ENCODE measurements at places on chromosomes 3 and 15.
A peak's percentile ranks its signal among the peaks of the same experiment; 100 is the strongest.

DNA sequence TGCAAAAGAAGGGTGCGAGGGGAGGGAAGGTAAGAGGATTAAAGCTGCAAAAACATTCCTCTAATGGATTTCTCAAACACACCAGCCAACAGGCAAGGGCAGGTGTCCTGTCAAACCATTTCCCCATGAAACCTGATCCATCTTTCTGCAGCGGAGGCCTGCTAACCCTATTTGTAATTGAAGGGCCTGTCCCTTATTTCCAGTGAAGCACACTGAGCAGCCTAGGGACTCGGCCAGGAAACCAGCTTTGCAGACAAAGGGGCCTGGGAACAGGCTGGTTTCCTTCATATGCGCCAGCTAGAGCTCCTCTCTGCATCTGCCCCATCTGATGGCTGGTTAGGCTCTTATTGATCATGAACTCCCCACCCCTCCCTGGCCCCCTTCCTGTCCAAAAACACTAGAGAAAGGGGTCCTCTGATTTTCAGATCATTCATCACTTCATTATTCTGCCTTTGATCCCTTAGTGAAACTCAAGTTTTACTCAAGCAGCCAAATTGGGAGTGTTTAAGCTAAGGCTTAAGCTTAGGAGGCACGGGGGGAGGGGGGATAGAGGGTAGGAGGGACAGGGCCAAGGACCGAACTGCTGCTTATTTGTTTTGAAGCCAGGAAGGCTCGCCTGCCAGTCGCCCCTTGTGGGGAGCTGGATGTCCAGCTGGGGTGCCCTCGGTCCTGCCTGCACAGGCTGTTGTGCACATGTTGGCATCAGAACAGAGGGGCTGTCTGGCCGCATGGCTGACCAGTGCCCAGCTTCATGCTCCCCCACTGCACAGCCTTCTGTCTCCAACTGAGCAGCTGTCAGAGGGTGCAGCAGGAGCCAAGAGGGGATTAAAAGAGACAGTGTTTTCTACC, 53.1 kb downstream of the BOC start:
- no peak for DNase-seq

DNA sequence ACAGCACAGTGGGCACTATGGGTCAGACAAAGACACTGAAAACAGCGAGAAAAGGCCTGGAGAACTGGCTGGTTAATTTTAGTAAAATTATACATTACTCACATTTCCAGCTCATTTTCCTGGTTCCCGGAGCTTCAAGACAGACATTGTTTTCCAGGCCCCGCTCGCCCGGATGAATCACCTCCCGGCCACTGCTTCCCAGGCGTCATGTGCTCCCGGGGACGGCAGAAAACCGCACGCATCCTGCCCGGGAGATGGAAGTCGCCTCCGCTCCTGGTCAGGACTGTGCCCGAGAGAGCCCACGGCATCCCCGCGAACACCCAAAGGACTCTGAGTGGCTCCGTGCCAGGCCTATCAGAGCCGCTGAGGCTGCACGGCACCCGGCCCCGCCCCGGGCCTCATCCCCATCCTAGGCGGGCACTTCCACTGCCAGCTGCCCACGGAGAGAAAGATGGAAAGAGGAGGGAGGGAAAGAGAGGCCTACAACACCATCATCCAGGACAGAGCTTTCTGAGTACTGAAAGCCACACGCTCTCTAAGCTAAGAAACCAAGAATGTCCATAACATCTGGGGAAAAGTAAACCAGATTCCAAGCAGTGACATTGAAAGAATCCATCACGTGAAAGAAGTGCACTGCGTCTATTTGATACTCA, 75.1 kb downstream of the VGLL4 start:
- DNase-seq, result peak; percentile 97

DNA sequence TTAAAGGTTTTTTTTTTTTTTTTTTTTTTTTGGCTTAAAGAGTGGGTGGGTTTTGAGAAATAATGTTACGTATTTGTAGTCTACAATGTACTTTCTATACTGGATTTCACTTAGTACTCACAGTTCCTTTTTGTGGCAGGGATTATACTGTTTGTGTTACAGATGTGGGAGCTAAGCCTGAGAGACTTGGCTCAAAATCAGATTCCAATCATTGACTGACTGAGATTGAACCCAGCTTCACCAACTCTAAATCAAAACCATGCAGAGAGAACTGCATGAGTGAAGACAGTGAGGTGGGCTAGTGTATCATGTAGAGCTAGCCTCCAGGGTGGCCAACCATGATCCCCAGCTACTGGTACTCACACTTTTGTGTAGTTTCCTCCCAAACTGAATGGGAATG, 68.0 kb downstream of the TMEM108 start:
- DNase-seq, result no peak

GRCh38 chr3:131807822-131808221, 227.0 kb downstream of the CPNE4 start:
- no peak for DNase-seq

DNA sequence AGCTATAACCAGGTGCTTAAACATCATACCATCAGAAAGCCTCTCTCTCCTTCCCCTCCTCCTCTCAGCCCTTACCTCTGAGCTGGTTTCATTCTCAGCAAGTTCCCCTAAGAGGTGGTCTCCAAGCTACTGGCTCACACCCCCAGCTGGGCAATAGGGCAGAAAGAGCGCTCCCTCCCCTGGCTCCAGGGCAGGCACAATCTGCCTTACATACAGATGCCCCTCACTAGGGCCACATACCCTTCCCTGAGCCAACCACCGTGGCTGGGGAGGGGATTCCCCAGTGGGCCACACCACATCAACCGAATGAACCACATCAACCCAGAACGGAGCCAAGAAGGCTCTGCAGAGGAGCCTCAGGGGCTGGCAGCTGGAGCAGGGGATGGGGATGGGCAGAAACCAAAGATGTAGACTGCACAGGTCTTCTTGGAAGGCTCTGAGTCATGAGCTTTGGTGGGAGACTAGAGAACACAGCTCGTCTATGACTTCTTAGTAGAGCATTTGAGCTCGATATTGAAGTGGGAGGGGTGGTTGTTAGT, 4.6 kb upstream of the FBLN2 start:
- no peak for DNase-seq

DNA sequence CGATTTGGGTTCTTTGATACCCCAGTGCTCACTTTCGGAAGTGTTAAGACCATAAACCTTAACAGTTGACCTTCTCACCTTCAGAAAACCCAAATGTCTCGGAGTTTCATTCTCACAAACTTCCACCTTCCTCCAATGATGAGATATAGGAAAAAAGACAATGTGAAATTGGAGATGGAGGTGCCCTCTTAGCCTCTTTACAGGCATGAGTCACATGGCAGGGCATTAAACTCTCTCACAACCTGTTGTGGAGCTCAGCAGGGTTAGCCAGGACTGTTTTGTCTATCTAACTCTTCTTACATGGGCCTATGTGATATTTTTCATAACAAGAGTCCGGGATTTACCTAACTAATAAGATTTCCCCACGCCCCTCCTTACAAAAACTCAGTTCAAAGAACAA, 10.7 kb downstream of the AGTR1 start:
- no peak for DNase-seq

GRCh38 chr3:123083383-123084124, 16.7 kb downstream of the PDIA5 start:
- peak; percentile 42 for DNase-seq

- no peak for DNase-seq
Observed at GRCh38 chr15:90495067-90495466, 34.7 kb upstream of the CRTC3 start.

DNA sequence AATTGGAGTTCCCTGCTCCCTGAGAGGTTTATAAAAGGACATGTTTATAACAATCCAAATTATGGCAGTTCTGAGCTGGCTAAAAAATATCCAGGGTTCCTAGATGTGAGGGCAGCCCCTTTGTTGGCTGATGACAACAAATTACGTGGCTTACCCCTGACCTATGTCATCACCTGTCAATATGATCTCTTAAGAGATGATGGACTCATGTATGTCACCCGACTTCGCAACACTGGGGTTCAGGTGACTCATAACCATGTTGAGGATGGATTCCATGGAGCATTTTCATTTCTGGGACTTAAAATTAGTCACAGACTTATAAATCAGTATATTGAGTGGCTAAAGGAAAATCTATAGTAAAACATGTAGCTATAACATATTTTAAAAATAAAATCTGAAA, 13.9 kb downstream of the AADAC start:
- DNase-seq, result no peak

DNA sequence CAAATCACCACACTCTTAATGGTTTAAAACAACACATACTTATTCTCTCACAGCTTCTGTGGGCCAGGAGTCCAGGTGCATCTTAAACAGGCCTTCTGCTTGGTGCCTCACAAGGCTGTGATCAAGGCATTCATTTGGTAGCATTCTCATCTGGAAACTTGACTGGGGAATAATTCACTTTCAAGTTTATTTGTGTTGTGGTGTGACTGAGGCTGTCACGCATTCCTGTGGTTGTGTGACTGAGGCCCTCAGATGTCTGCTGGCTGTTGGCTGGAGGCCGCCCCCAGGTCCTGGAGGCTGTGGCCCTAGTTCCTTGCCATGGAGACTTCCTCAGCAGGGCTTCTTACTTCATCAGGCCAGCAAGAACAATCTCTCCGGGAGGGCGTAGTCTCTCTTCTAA, 16.9 kb upstream of the FAM3D start:
- no peak for DNase-seq

DNA sequence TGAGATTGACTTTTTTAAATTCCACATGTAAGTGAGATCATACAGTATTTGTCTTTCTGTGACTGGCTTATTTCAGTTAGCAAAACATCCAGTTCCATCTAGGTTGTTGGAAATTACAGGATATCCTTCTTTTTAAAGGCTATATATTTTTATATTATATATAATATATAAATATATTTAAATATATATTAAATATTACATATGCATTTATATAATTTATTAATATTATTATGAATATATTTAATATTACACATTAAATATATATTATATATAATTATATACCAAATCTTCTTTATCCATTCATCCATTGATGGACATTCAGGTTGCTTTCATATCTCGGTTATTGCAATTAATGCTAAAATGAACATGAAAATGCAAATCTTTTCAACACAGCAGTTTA, 49.9 kb downstream of the FAM227B start:
- DNase-seq, result no peak

GRCh38 chr3:185560676-185561075, 8.3 kb upstream of the LIPH start:
- DNase-seq, result no peak

GRCh38 chr15:38996111-38996631, 431.6 kb upstream of the RASGRP1 start:
- peak; percentile 80 for DNase-seq

GRCh38 chr15:70475921-70476320, 287.4 kb downstream of the UACA start:
- DNase-seq, result peak; percentile 95

GRCh38 chr15:24862726-24863521, 91.9 kb upstream of the SNRPN start:
- DNase-seq, result no peak

- DNase-seq, result no peak
Observed at GRCh38 chr3:186540835-186541226, 3.3 kb downstream of the CRYGS start.

DNA sequence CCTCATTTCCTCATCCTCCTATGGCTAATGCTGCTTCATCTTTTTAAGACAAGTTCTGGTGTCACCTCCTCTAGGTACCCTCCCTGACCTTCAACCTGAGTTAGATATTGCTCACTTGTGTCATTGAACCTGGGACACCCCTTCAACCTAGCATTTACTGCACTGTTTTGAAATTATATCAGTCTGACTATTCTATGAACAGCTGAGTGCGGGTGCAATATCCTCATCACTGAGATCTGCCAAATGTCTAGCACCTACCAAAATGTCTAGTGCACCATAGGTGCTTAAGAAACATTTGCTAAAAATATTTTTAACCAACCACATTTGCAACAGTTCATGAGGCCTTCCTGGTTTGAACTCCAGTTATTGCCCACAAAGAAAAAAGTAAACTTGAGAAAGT, 34.5 kb downstream of the RETNLB start:
- no peak for DNase-seq

DNA sequence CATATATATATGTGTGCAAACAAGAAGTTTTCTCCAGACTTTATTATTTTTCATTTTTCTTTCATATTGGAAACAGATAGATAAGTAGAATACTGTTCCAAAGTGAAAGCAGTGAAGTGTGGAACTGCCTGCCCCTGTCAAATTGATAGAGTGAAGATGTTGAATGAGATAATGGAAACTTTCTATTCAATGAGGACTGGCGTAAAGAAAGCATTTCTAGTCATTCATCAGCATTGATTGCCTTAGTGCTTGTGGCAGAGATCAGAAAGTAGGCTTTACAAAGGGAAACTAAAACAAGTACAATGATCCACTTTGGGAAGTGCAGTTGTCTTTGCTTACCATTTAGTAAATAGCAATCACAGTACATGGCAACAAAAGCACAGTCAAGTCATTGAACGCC, 300.0 kb downstream of the CADM2 start:
- DNase-seq, result no peak

- DNase-seq, result no peak
Observed at GRCh38 chr15:101509279-101509678, 19.8 kb upstream of the PCSK6 start.

DNA sequence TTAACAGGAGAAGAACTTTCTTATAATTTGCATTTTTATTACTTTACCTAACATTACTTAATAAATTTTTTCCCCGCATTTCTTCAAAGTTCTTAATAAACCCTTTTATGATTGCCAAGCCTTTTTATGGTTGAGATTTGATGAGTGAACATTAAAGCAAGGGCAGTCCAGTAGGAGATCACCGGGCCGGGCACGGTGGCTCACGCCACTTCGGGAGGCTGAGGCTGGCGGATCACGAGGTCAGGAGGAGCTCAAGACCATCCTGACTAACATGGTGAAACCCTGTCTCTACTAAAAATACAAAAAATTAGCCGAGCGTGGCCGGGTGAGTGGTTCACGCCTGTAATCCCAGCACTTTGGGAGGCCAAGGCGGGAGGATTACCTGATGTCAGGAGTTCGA, 61.4 kb upstream of the TRA2B start:
- DNase-seq, result no peak

- no peak for DNase-seq
Observed at GRCh38 chr15:77620297-77620696, 12.4 kb downstream of the LINGO1 start.

DNA sequence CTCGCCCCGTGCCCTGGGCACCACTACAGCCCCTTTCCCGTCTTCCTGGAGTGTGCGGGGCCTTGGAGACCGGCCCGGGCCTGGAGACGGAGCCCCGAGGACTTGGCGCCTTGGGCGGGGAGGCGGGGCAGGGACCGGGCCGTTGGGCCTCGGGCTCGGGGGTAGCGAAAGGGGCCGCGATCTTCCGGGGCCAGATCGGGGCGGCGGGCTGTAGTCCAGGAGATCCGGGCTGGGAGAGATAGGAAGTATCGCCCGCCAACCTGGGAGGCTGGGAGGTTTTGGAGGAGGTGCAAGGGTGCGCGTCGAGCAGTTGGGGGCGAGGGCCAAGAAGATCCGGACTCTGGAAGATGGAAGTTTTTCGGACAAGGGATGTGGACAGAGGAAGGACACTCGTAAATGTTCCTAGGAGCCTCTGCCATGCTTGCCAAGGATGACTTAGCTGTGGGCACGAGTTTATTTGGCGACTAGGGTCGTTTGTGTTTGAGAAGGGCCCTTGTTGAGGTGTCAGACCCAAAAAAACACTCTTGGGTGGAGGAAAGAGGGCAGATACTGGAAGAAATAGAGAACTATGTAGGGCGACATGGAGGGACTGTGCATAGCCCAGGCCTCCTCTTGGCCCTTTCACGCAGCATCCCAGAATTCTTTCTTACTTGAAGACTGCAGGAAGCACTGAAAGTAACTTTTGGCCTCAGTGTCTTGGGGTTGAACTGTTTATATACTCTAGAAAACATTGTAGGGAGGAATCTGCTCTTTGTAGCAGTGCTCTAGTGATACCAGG, 712 bp downstream of the RTF1 start:
- DNase-seq, result peak; percentile 29

GRCh38 chr3:60333710-60334109, 917.5 kb downstream of the FHIT start:
- DNase-seq, result no peak

All from foreskin melanocyte (primary cell).